NCI-H2081 treated with DMSO at 0.1 percent for 48 hours (cell line): ENCODE measurements at places on chromosomes 4 and X.

GRCh38 chr4:2950221-2950989 is 12.8 kb downstream of the NOP14 start:
- DNase-seq, result no peak

- no peak for DNase-seq
These were observed 3.3 kb downstream of the CXCL1 start for GRCh38 chr4:73872316-73873108.

- DNase-seq, result no peak
These were observed 29.9 kb upstream of the TET2 start for GRCh38 chr4:105116616-105117319.

GRCh38 chr4:104905546-104905945 is 241.1 kb upstream of the TET2 start:
- no peak for DNase-seq

DNA sequence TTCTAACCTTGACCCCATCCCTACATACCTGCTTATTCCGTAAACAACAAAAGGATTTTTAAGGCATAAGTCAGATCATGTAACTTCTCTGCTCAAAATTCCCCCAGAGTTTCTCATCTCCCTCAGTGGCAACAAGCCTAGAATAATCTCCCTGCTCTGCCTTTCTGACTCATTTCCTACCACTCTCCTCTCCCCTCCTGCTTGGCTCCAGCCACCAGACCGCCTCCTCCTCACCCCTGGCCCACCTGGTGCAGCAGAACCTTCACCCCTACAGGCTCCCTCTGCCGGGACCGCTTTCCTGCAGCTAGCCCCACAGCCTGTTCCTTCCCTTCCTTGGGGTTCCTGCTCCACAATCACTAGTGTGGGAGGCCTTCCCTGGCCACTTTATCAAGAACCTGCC is 32.1 kb downstream of the TSPAN5 start:
- DNase-seq, result no peak
